Placental epithelial cell (primary cell): ENCODE measurements at places on chromosomes 6 and 20. TPM values are rescaled to one million over a fixed set of nuclear protein-coding genes. Genes with fewer than 3 reads are reported as not detected.

C6orf141 gene
- not detected in 2 replicates for total RNA-seq

TNNC2 gene
- total RNA-seq: not detected in 2 replicates

CDSN gene
- total RNA-seq: 54.4 and 69.1 TPM in 2 replicates

MOCS3 gene
- 9.4 and 14.4 TPM in 2 replicates for total RNA-seq

SRPK1 gene
- 73.0 and 166 TPM in 2 replicates for total RNA-seq
